ENCODE measurements at places on chromosomes 2 and 18.

DNA sequence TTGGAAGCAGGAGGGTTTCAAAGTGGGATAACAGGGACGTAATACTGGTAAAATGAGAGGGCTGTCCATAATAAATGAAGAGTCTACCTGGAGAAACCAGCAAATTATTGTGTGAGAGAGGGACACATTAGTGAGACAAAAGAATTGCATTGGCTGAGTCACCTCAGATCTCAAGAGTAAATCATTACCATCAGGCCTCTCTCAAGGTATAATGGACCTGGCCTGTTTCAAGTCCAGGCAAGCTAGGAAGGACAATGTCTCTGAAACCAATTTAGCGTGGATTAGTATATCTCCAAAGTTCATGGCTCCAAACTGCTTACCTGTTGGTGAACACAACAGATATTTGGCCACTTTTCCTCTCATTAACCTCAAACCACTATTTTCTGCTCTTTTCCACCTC is 471.4 kb downstream of the CMPK2 start:
- DNase-seq, result no peak

GRCh38 chr2:192645811-192646598 is 451.3 kb upstream of the TMEFF2 start:
- DNase-seq, result no peak

DNA sequence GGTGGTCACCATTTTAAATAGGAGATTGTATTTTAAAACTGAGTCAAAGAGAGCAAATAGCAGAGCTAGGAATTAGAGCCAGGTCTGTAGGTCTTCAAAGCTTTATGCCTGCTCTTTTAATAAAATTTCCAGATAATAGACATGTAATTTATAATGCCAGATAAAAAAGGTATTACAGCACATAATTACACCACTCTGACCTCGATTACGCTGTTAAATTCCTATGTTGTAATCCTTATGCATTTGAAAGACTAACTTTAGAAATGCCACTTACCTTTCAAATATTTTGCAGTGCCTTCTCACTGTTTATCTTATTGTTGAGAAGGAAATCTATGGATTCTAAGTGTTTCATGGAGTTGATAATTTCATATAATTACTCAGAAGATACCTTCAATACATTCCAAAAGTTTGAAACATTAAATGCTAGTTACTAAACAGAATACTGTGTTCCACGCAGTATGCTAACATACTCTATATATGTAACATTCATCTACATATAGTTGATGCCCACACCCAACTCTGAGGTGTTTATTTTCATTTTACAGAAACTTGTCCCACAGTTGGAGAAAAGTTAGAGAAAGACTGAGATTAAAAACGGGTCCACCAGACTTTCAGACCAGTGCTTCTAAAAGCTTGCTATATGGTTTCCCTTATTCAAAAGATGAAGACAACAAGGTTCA is 120.0 kb downstream of the OSBPL1A start:
- DNase-seq, result no peak

- no peak for DNase-seq
These were observed 171.2 kb downstream of the FBXO15 start for GRCh38 chr18:73976433-73976832.

DNA sequence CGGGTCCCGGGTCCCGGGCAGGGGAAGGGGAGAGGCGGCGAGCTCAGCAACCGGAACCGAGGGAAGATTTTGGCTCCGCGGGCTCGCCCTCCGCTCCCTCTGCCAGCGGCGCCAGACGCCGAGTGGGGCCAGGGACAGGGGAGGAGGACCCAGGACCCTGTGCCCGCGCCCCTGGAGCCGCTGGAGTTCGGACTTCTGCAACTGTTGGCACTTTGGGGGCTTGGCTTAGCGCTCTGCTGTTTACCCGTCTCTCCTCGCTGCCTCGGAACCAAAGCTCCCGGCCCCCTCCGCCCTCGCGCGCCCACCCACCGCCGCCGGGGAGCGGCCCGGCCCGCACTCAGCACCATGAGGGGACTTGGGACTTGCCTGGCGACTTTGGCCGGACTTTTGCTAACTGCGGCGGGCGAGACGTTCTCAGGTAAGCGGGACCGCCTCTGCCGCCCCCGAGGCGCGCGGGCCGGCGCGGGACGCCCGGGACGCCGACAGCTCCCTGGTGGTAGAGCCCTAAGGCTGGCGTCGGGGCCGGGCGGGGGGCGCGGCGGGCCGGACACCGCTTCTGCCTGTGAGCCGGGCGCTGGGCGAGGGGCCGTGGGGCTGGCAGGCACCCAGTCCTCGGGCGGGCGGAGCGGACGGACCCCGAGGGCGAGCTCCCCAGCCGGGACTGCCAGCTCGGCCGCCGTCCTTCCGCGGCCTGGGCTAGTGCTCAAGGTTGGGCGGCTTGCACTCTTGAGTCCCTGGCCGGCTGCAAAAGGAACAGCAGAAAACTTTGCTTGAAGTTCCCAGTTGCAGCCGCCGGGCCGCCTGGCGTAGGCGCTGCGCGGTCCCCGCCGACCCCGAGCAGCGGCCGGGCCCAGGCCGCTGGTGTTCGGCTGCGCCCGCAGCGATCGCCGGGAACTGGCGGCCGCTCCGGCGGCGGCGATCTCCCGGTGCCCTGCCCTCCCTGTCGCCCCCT is 634 bp downstream of the PTPRM start:
- no peak for DNase-seq

DNA sequence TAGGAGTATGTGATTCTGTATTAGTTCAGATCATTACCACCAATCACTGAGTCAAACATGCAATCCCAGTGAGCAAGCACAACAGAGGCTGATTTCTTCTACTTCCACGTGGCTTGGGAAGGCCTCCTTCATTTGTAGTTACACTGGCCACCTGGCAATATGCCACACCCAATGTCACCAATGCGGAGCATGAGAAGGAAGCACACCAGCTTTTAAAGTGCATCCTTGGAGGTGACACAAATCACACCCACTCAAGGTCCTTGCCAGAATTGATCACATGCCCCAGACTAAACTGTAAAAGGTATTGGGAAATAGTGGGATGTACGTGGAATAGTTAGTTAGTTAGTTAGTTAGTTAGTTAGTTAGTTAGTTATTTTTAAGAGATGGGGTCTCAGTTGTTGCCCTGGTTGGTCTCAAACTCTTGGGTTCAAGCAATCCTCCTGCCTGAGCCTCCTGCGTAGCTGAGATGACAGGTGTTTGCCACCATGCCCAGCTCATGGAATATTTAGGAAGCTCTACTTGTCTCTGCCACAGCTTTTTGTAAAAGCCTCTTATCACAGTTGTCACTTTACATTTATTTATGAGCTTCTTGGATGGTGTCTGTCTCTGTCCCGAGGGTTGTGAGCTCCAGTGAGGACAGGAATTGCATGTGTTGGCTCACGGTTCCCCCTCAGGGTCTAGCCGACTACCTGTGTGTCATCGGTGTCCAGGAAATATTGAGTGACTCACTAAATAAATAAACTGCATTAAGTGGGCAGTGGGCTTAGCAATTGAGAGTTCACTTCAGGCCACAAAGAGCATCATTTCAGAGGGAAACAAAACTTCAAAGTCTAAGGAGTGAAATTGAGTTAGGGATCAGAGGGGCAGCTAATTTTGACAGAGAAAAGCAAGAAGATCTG is 28.1 kb upstream of the CAB39 start:
- DNase-seq, result no peak

GRCh38 chr2:209526561-209526960 is 102.7 kb downstream of the MAP2 start:
- DNase-seq, result no peak

- no peak for DNase-seq
These were observed 605.0 kb upstream of the RAB6C start for GRCh38 chr2:129374452-129374851.

GRCh38 chr2:69779258-69780001 is 37.5 kb downstream of the ANXA4 start:
- no peak for DNase-seq

GRCh38 chr2:186518291-186518690 is 32.2 kb downstream of the ZC3H15 start:
- DNase-seq, result no peak

DNA sequence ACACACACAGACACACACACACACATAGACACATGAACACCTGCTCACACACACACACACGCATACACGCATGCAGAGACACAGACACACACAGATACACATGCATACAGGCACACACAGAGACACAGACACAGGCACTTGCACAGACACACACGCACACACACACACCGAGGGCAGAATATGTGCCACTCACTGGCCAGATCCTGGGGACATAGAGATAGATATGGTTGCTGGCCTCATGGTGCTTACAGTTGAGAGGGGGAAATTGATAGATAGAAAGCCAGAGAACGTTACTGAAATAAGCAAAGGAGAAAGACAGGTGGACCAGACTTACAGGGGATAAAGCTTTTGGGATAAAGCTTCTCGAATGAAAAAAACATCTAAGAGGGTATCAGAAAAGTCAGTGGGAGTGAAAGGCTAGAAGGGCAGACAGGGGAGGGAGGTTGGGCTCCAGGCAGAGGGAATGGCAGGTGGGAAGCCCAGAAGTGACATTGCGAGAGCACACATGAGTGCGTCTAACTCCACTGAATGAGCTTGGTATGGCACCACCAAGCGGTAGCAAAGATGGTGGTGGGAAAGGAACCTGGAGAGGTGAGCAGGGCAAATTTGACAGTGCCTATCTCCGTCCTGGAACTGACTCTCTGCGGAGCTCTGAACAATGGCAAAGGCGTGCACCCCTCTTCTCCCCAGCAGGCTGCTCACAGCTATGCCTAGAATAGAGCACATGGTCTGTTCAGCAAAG is 390.1 kb upstream of the TRIB2 start:
- DNase-seq, result no peak

DNA sequence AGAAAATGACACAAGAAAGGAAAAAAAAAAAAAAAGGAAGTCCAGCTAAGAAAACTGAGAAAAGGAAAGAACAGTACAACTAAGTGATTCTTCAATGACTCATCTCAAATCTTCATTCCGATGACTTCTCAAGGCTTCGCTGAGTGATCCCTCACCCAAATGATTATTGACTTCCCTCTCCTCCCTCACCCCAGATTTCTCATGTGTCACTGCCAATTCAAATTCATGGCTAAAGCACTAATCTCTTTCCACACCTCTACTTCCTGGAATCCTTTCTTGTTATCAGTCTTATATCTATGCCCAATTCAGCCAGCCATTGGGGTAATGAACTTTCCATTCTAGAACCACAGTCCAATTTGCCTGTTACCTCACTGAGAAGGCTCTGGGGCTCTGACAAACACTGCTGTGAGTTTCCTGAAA is 7.2 kb upstream of the ABCB11 start:
- DNase-seq, result no peak

DNA sequence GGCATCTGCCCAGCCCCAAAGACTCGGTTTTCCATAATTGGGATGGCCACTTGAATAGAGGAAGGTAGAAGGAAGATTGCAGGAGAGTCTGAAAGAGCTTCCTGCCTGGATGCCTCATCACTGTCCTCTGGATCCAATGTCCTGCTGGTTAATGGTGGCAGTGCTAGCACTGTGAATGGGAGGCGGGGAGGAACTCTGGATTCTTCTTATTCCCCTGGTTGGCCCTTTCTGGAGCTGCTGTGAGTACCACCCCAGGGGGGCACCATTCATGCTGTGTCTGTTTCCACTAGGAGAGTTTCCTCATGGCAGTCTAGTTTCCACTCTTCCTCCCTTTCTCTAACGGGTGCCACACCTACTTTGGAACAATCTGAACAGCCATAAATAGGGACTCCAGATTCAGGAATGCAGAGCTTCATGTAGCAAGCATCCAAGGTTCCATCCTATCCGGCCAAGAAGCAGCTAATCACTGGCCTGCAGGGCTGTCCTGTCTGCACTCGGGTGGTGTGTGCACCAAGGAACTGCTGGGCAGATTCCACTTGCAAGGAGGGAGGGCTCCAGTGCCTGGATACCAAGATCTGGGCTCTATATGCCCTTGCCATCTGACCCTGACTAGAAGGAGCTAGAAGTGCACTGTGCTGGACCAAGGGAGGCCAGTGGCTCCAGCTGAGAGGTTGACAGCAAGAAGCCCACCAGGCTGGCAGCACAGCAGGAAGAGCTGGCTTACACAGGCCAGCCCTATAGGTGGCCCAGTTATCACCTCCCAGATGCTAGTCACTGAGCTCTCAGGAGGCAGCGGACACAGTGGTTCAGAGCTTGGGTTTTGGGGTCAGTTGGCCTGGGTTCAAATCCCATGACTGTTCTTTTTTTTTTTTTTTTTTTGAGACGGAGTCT is 4.6 kb upstream of the ATOH8 start:
- DNase-seq, result no peak

GRCh38 chr2:19073522-19073921 is 284.9 kb downstream of the OSR1 start:
- DNase-seq, result no peak

- DNase-seq, result no peak
These were observed 41.9 kb downstream of the TAF1B start for GRCh38 chr2:9885036-9885684.

- DNase-seq, result peak; percentile 93
These were observed 70.5 kb upstream of the IGFBP5 start for GRCh38 chr2:216765761-216766262.

DNA sequence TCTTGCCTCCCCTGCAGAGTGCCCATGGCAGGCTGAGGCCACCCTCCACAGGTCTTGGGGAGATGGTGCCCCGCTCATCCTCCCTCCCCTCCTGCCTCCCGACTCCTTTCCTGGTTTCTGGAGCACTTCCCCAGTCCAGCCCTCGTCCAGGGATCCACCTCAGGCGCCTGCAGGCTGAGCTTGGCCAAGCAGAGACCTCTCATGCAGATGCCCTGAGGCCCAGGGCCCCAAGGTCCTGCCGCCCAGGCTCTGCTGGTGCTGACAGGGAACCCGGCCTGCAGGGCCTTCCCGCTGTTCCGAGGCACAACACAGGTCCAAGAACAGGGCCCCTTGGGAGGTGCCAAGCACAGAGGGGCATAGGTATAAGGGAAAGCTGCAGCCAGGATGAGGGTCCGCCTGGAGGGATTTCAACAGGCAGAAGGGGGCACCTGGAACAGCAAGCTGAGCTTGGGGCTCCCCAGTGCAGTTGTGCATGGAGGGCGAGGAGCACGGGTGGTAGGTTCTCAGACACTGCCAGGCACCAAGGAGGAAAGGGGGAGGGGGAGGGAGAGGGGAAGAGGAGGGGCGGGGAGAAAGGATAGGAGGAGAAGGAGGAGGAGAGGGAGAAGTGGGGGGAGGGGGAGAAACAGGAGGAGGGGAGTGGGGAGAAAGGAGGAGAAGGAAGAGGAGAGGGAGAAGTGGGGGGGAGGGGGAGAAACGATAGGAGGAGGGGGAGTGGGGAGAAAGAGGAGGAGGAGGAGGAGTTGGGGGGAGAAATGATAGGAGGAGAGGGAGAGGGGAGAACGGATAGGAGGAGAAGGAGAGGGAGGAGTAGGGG is 1.2 kb upstream of the ANO7 start:
- no peak for DNase-seq

DNA sequence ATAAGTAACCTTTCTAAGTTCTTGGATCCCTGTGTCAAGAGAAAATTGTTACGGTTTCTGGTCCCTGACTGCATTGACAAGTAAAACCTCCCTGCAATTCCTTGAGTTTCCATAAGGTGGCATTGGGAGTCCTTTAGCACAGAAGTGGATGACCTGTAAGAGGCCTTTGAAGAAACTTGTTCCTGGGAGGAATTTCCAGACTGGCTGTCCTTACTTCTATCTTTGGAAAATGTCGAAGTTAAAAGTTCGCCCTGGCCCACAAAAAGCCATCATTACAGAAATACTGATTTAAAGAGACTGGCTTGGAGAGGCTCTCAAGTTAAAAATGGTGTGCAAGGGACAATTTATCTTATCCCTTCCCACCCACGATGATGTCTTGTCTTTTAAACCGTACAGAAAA is 218.4 kb downstream of the CDH20 start:
- DNase-seq, result peak; percentile 67

GRCh38 chr18:46641917-46642316 is 15.1 kb downstream of the LOXHD1 start:
- DNase-seq, result no peak

GRCh38 chr18:48794251-48794970 is 156.4 kb downstream of the SMAD7 start:
- DNase-seq, result no peak
